ENCODE measurements at places on chromosomes 5 and 9. TPM values are rescaled to one million over a fixed set of nuclear protein-coding genes. Genes with fewer than 3 reads are reported as not detected.
A peak's percentile ranks its signal among the peaks of the same experiment; 100 is the strongest.

FKTN gene
- total RNA-seq, result 40.7 TPM

GAPT gene
- total RNA-seq, result not detected

PCDHGA9 gene
- total RNA-seq, result 2.6 TPM

CBY3 gene
- total RNA-seq, result not detected

SLC1A1 gene
- total RNA-seq, result 47.6 TPM

DNA sequence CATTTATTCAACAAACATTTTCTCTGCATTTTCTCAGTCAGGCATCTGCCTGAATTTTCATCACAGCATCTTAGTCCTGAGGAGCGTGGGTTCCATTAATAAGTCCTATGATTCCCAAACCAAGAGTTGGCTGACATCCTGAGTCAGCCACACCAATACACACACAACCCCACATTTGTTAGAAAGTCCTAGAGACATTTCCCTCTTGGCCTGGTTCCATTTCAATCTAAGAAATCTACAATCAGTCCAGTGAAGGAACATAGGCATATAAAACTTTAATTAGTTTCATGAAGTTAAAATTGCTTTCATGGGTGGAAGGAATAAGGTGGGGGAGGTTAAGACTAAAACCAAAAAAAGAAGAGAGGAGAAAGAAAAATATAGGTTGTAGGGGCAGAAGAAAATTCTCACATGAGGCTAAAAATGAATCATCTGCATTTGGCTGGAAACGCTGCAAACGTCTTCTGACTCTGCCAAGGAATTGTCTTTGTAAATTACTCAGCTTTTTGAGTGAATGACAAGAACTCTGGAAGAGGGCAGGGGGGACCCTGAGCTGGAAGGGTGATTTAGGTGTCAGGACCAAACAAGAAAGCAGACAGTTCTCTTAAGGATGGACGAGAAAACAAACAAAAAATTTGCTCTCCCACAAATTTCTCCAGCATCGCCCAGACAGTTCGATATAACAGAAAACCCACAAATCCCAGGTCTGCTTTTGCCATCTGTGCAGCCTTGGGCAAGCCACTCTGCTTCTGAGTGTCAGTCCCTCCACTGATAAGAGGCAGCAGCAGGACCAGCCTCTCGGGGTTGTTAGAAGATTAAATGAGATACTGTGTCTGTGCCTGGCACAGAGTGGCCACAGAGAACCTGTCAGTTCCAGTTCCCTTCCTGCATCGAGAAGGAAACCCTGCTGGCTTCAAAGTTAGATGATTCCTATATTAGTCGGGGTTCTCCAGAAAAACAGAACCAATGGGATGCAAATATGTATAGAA, 289.7 kb downstream of the CDK5RAP2 start:
- DNase-seq, result peak; percentile 47

DNA sequence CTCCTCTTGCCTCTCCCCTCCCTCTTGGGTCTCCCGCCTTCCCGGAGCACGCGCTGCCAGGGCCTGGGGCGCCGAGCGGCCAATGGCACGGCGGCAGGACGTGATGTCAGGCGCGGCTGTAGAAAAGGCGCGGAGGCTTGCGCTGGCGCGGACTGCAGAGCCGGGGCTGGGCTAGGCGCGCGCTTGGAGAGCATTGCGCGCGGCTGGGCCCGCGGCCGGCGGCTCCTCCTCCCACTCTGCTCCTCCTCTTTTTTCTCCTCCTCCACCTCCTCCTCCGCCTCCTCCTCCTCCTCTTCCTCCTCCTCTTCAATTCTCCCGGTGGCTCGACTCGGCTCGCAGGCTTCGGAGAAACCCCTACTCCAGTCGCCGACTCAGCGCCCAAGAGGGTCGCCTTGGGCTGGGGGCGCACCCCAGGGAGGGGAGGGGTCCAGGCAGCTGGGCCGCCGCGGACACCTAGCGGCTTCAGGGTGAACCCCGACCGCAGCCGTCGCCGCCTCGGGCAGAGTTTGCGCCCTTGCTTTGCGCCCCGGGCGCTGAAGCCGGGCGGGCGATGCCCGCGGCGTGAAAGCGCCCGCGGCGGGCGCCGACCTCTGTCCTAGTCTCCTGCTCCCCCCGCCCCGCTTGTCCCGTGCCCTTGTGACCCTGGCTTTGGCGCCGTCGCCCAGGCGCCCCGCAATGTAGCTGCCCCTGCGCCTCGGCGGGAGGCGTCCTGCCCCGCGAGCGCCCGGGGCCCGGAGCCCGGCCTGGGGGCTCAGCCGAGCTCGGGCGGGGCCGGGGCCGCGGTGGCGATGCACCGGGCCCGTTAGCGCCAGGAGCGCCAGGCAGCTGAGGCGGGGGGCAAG, at the start of gene LHX2:
Gene LHX2, plus strand, starts transcription at position 309 of the 842 bp plus-strand sequence. CDS start 581 bp downstream, outside the sequence.
- peak; percentile 88 for DNase-seq

- DNase-seq, result peak; percentile 82
Measured at GRCh38 chr5:158840193-158840592, 259.5 kb downstream of the EBF1 start.

- DNase-seq, result no peak
Measured at GRCh38 chr5:172648013-172648381, 6.9 kb downstream of the NEURL1B start.

GRCh38 chr5:142156839-142157463, 48.4 kb downstream of the NDFIP1 start:
- DNase-seq, result no peak

DNA sequence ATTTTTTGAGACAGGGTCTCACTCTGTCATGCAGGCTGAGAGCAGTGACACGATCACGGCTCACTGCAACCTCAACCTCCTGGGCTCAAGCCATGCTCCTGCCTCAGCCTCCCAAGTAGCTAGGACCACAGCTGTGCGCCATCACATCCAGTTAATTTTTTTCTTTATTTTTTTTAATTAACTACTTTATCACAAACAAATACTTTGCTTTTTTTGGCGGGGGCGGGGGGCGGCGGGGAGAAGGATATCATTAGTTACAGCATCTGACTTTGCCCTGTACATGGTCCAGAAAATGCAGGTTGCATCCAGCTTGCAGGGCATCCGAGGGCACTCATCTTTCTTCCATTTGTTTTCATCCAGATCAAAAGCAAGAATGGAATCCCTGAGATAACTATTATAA, 201.8 kb upstream of the IER5L start:
- no peak for DNase-seq

GRCh38 chr9:71740199-71740598, 28.1 kb downstream of the CEMIP2 start:
- no peak for DNase-seq

DNA sequence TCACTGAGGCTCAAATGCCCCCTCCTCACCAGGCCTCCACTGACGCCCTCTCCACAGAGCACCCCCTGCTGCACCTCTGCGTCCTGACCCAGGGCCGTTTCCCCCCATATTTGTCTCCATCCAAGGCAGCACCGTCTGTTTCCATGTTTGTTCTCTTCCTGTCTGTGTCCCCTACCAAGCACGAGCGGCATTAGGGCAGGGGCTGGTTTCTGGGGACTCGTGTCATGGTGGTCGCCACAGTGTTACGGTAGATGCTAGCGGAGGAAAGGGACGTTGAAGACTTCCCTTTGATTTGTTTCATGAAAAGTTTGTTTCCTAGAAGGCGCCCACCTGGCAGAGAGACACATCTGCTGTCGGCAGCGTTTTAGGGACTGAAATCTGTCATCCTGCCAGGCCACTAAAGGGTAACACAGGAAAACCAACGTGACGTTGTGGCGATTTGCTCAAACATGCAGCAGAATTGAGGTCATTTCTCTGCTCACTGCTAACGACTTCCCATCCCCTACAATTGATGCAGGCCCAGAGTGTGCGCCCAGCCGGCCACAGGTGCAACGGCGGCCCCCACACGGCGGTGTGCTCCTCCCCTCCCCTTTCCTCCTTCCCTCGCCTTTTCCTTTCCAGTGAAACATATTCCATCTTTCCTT, 79.3 kb upstream of the IRX4 start:
- DNase-seq, result no peak

All from GM23248 (cell line).